ENCODE measurements at places on chromosomes 1 and 21.

DNA sequence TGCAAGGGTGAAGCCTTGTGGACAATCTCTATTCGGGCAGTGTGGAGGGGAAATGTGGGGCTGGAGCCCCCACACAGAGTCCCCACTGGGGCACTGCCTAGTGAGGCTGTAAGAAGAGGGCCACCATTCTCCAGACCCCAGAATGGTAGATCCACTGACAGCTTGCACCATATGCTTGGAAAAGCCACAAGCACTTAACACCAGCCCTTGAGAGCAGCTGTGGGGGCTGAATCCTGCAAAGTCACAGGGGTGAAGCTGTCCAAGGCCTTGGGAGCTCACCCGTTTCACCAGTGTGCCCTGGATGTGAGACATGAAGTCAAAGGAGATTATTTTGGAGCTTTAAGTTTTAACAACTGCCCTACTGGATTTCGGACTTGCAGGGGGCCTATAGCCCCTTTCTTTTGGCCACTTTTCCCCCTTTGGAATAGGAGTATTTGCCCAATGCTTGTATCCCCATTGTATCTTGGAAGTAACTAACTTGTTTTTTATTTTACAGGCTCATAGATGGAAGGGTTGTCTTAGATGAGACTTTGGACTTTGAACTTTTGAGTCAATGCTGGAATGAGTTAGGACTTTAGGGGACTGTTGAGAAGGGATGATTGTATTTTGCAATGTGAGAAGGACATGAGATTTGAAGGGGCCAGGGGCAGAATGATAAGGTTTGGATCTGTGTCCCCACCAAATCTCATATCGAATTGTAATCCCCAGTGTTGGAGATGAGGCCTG lies 16.3 kb upstream of the COL6A1 start:
- DNase-seq: no peak

DNA sequence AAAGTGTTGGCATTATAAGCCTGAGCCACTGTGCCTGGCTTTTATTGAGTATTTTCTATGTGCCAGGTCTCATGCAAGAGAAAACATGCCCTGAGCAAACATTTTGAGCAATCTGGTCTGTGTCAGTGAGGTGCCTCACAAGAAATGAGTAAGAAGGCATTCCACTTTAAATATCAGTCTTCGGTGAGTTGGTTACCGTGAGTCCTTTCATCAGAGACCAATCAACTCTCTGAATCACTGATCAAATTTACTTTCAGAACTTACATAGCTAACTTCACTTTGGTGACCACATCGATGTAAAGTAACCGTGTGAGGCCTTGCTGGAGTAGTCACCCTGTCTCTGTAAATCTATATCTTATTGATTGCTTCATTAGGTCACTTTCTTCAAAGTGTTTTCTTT lies 14.3 kb upstream of the DDX59 start:
- DNase-seq: no peak

DNA sequence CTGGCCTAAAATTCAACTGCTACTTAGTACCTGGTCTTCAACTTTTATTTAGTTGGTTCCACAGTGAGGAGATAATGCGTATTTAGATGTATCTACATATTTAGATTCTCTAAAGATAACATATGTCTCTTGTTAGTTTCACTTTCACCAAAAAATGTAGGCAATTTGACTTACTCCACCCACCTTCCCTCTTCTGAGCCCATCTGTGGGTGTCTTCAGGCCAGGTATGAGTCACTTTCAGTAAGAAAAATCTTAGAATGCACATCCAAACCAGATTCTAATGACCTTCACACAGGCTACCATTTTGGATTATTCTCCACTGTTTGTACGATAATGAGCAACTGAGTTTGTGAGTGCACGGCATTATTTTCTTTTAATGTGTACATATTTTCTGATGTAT lies 501.7 kb downstream of the NEGR1 start:
- DNase-seq: no peak

DNA sequence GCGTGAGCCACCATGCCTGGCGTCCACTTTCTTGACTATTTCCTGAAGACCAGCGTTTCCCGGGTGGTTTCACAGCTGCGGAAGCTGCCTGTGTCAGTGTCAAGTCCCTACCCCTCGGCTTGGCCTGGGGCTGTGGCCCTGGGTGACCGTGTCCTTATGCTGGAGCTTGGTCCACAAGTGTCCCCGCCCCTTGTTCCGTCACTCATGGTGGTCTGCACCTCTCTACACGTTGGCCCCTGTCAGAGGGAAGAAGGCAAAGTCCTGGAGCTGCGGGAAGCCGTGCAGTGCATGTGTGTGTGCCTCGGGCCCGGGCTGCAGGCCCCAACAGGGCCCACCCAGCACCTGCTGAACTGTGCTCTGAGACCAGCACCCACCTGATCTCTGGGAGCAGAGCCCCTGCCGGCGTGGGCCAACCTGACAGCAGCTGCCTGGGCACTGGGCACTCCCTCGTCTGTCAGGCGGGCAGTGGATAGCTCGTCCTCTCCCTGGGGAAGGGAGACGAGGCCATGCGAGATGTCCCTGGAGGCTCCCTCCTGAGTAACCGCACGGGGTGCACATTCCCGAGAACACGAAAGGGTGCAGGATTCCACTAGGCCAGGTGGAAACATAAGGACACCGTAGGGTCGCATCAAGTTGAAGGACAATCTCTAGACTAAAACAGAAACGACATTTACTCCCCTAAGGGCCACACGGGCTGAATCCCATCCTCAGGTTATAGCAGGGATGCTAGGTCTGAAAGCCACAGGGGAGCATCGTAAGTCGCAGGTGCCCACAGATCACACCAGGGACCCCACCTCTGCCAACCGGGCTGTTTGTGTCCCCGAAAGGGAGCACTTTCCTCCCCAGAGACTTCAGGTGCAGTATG lies 2.4 kb upstream of the C1orf159 start:
- no peak for DNase-seq

- no peak for DNase-seq
Observed at GRCh38 chr1:173669491-173669941, at the start of gene ANKRD45. Gene ANKRD45 (minus strand): TSS chr1:173669851. CDS start chr1:173659418, 10,433 bp downstream.

GRCh38 chr21:44459712-44460440 lies 4.6 kb downstream of the LRRC3 start:
- DNase-seq: no peak

DNA sequence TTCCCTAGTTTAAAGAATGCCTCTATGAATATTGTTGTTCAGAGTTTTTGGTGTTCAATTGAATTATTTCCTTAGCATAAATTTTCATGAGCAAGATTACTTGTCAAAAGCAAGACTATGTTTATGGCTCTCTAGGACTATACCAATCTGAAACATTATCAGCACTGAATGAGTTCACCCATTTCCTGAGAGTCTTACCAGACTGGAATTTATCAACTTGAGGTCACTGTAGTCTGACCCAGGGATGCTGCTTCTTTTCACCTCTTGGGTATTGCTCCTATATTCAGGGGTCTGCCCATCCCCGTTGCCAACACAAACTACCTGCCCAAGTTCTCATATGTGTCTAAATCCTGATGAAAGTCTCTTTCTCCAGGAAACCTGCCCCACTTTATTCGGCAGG lies 42.6 kb downstream of the OPTC start:
- no peak for DNase-seq

DNA sequence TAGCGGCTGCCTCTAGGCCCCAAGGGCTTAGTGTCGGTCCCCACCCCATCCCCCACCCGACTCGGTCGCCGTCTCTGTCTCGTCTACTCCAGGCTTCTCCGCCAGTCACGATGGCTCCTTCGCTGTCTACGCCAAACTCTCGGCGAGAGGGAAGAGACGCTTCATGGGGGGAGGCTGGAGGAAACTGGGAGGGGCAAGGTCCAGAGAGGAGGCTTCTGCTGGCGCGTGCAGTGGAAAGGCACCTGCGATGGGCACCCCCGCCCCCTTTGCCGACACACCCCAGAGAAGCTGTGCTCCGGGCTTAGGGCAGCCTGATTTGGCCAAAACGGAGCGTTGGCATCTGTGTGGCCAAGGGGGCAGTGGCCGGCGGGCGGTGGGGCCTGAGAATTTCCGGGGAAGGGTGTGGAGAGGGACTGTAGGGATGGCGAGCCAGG lies 1.2 kb upstream of the CSMD2 start:
- DNase-seq: no peak

- DNase-seq: no peak
Observed at GRCh38 chr1:208988811-208989222, 594.7 kb upstream of the CAMK1G start.

GRCh38 chr1:237542525-237543418 lies 347.9 kb downstream of the ZP4 start:
- no peak for DNase-seq
